ENCODE measurements at places on chromosomes 3 and 15. TPM values are rescaled to one million over a fixed set of nuclear protein-coding genes. Genes with fewer than 3 reads are reported as not detected.

DNA sequence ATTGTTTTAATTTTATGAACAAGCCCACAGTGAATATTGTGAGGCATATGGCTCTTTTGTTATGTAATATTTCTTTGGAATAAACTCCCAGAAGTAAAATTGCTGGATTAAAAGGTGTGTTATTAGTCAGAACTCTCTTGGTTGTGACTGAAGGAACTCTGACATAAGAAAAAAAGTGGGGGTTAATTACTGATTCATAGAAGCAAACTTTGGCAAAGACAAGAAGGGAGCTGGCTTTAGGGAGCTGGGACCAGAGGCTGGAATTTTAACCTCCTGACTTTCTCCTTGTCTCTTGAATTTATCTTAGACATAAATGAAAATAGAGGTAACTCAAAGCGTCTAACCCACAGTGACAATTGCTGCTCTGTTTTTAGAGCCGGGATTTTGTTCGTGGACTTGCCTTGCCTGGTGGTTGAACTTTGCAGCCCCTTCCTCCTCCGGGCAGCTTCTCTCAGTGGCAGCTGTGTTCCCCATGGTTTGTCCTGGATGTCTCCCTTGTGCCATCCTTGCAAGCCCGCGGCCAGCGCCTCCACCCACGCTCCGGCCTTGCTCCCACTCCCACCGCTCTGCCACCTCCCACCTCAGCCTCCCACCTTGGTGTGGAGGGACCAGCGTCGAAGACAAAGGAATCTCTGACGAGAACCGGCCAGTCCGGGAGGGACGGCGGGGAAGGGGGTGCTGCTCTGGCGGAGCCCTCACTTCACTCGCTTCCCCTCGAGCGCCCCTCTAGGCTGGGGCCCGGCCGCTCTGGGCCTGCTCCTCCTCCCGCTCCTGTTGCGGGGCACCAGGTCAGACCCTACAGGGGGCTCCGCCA lies 28.0 kb downstream of the ARHGAP31 start:
- H3K36me3 ChIP-seq: no peaks in the 10 kb centered on the region
- no peak for DNase-seq
- H3K4me1 ChIP-seq: peaks cover 26% of the 10 kb centered on the region
- peak overlapping the region; percentile 93 for H3K27ac ChIP-seq

DNA sequence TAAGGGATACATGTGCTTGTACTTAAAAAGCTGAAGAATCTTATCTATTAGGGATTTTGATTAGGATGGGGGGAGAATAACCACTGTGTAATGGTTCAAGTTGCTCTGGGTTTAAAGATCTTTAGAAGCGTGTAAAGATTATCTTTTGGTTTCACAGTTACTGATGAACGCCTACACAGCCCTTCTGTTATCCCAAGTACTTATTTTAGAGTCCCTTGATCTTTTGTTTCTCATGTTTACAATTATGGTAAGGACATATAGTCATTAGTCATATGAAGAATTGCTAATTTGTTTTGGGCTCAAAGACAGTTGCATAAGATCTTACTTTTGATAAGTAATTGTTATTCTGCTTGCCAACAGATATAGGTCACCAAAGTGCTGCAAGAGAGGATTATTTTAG lies 160.1 kb downstream of the PLCL2 start:
- H3K27ac ChIP-seq: no peak overlapping the region
- peaks cover 8% of the 10 kb centered on the region for H3K36me3 ChIP-seq
- no peak overlapping the region for H3K4me3 ChIP-seq
- H3K4me1 ChIP-seq: no peaks in the 10 kb centered on the region
- no peak for DNase-seq

DNA sequence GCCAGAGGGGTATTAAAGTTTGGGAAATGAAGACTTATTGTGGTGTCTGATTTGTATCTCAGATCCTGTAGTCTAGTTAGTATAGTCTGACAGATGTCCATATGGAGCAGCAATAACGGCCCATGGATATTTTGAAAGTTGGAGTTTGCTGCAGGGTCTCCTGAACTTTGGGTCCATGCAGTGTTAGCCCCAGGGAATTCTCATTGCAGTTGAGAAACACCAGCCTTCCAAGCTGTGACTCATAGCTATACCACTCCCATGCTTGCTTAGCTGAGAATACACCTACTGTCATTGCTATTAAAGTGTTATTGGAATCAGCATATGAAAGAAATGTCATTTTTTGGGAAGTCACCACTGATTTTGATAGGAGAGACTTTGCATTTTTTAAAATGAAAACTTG lies 29.2 kb downstream of the TMOD2 start:
- DNase-seq: no peak
- H3K27me3 ChIP-seq: no peaks in the 10 kb centered on the region
- H3K4me1 ChIP-seq: no peaks in the 10 kb centered on the region
- H3K27ac ChIP-seq: no peak overlapping the region

Gene ACKR4
- total RNA-seq: 7.9 TPM

Gene GNB5
- 30.1 TPM for total RNA-seq

Gene RAD54L2
- 10.8 TPM for total RNA-seq

Measured in right atrium auricular region (tissue), 2 donors.